Body of pancreas (tissue), 4 donors: ENCODE measurements at places on chromosomes 2 and 18.

GRCh38 chr2:213151437-213152064 is at the start of gene IKZF2:
Gene IKZF2 (minus strand): TSS chr2:213151612. CDS start chr2:213148629, 2,983 bp downstream.
- DNase-seq: peak; percentile 85

DNA sequence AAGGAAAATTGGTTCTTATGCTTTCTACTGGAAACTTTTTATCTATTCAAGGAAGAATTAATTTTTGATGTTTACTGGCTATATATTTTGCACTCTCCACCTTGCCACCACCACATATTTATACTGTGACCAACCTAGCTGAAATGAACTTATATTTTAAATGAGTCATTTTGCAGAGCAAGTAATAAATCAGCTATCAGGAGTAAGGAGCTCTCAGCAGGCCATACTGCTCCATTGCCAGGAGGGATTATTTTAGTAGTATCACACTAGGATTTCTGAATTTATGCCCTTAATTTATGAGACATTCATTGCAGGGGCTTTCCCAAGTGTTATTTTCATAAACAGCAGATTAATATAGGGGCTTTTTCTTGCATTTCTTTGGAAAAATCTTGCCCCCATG is 125.8 kb upstream of the CYP1B1 start:
- DNase-seq: no peak

DNA sequence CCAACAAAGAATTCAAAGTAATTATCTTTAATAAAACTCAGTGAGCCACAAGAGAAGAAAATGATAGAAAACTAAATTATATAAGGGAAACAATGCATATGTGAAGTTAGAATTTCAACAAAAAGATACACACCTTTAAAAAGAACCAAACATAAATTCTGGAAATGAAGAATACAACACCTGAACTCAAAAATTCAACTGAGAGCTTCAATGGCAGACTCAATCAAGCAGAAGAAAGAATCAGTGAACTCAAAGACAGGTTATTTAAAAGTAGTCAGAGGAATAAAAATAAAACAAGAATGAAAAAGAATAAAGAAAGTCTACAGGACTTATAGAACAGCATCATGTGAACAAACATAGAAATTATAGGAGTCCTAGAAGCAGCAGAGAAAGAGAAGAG is 73.4 kb downstream of the L3MBTL4 start:
- no peak for DNase-seq

- DNase-seq: no peak
Measured at GRCh38 chr2:50395605-50396297, 636.2 kb downstream of the NRXN1 start.

DNA sequence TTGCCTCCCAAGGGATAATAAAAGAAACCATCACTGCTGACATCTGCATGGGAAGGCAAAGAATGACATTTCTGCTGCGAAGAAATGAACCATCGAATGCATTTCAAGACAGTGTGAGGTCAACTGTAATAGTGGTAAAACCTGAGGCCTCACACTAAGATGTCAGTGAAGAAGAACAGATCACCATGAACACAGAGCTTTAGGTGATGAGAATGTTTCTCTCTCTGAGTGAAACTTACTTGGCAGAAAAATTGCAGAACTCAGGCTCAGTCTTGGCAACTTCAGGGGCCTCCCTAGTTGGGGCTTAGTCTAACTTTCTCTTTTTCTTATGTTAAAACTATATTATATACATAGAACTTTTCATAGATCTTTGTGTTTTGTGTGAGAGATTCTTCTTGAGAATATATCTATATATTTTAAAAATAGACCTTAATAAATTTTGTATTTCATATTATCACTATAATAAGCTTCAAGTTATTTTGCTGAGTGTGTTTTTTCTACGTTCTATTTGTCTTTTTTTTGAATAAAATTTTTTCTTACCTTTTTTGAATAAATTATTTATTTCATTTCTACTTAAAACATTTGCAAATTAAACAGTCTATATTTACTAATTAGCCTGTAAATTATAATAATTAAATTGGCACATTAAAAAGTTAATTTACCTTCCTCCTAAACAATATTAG is 427.5 kb upstream of the TRIB2 start:
- DNase-seq: no peak

DNA sequence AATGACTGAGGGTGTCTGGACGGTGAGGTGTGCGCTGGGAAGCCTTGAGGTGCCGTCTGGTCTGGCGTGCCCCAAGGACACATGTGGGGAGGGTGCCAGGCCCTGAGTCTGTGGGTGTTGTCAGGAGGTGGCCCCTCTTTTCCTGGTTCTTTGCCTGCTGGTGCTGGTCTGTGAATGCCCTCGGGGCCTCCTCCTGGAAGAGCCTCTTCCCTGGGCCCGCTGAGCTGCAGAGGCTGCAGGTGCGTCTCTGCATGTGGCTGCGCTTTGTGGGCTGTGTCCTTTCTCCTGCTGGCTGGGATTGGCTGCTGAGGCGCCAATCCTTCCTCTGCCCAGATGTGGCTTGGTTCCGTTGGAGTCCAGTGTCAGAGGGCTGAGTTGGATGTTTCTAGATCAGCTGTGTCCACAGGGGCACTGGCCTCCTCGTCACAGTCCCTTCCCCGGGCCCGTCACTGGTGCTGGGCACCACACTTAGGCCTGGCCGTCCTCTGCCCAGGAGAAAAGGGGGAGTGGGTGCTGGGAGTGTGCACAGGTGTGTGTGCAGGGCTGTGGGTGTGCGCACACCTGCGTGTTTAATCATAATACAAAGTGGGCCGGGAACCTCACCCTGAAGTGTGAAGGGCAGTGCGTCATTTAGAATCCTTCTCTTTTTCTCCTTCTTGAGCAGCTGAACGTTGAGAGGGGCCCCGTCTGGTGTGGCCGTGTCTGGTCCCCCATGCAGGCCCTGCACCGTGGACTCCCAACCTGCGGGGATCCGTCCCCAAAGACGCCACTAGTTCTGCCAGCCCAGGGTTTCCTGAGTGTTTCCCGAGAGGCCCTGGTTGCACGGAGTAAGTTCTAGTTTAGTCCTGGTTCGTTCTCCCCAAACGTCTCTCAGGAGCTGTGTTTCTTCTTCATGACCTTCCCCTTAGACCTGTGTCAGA is 35.5 kb downstream of the RTP5 start:
- peak; percentile 82 for DNase-seq

DNA sequence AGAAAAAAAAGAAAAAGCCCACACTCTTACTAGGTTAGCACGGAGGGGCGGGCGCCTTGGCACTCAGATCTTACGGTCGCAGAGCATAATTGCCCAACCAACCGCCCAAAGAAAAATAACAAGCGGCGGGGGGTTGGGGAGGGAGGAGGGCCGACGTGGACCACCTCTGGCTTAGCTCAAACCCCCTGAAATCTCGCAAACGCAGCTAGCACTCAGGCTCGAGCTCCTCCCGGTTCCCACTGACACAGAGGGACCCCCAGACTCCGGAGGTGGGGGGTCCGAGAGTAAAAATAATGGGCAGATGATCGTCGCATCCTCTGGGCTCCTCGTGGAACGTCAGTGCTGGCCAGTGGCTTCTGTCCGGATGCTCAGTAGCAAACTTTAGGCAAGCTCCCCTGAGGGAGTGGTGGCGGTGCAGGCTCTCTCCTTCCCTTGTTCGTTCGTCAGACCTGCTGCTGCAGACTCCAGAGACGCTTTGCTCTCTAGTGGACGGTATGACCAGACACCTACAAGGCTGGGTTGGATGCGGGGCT is 12.0 kb downstream of the CATIP start:
- peak; percentile 37 for DNase-seq

- DNase-seq: no peak
Measured at GRCh38 chr2:73131807-73132206, 19.1 kb upstream of the RAB11FIP5 start.

DNA sequence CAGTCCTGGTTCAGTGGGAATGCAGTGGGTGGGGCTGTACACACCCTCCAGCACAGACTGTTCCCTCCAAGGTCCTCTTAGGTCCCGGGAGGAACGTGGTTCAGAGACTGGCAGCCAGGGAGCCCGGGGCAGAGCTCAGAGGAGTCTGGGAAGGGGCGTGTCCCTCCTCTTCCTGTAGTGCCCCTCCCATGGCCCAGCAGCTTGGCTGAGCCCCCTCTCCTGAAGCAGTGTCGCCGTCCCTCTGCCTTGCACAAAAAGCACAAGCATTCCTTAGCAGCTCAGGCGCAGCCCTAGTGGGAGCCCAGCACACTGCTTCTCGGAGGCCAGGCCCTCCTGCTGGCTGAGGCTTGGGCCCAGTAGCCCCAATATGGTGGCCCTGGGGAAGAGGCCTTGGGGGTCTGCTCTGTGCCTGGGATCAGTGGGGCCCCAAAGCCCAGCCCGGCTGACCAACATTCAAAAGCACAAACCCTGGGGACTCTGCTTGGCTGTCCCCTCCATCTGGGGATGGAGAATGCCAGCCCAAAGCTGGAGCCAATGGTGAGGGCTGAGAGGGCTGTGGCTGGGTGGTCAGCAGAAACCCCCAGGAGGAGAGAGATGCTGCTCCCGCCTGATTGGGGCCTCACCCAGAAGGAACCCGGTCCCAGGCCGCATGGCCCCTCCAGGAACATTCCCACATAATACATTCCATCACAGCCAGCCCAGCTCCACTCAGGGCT is 17.5 kb upstream of the FAHD2A start:
- no peak for DNase-seq

DNA sequence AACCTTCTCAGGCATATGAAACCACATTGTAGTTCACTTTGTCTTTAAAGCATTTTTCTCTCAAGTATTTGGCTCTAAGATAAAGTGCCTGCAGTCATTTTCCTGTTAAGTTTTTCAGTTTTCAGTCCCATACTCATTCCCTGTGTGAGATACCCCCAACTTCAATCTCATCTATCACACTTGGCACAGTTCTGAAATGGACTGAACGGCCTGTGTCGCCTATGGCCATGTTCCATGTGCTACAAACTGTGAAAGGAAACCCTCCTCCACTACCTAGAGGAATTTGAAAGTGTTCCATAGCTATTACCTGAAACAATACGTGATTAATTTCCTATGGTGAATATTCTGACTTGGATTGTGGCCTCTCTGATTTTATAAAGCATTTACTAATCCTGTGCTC is 319.1 kb downstream of the CTNNA2 start:
- DNase-seq: no peak

DNA sequence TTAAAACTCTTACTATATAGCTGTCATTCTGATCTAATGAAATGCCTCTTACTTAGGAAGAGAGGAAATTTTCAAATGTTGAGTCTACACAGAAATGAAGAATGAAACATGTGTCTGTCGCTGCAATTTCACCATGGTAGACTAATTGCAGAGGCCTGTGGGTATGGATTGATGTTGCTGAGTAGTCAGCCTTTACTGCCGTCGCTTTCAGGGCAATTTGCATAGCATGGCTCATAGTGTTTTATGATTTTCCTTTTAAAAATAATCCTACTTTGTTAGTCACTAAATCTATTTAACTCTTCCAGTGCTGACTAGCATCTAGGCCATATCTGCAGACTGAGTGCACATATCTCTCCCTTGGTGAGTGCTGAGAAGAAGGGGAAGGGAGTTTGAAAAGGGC is 819.2 kb downstream of the SATB2 start:
- no peak for DNase-seq

DNA sequence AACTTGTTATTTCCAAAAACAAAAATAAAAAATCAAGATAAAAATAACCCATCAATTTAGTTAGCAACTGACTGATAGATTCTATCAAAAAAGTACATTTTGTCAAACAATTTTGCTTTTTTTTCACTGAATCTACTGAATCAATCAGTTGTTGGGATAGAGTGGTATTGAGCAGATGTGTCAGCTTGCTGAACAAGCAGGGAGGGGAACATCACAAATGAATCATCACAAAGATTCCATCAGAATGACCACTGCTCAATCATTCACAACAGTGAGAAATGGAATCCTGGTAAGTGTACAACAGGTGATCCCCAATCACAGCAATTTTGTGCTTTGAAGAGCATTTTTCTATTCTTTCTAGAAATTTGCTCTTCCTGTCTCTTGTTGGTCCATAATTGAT is 12.3 kb upstream of the SLC14A2 start:
- DNase-seq: no peak

DNA sequence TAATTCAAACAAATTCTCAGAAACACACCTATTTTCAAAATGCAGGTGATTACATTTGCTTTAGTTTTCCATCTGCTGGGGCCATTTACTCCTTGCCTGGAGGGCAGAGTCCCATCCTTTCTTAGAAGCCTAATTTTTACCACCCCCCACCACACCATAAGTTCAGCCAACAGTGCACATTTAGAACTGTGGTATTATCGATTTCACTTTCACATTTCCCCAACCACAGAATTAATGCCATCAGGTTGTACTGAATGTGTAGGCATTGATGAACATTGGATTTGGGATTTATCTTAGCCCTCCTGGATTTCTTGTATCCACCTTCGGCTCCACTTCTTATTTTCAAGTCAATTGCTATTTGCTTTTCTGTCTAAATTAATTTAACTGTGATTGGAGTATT is 4.5 kb downstream of the SCYGR3 start:
- DNase-seq: no peak
